ENCODE measurements at places on chromosomes 1 and 21.

GRCh38 chr1:97204468-97204867, 482.9 kb downstream of the PTBP2 start:
- no peak for DNase-seq

- DNase-seq: no peak
These were observed 2.4 kb downstream of the FCN3 start for GRCh38 chr1:27372022-27372807.

DNA sequence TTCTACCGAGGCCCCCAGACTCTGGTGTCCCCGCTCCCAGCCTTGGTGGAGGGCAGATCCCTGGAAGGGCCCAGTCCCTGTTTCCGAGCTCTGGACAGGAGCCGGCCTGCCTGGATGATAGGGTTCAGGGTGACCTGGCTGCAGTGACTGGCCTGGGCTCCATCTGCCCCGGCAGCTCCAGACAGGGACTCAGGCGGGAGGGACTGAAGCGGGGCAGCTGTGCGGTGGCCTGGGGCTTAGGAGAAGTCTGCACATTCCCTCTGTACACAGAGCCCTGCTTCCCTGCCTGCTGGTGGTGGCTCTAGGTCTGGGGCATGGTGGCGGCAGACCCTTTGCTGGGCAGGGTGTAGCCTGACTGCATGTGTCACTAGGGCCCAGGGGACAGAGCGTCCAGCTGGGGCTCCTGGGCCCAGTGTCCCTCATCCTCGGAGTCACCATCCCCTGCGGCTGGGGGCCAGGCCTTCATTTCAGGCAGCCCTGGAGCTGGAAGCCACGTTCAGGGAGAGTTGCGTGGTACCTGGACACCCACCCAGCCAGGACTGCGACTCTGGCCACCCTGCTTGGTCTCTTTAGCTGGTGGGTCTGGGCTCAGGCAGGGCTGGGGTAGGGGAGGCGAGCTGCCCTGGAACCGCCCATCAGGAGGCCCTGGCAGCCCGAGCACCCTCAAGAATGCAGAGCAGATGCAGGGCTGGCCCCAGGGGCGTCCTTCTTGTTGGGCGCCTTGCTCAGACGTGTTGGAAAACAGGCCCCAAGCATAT, 9.6 kb downstream of the ARHGEF16 start:
- DNase-seq: no peak

GRCh38 chr1:116904791-116905320, 4.9 kb upstream of the PTGFRN start:
- no peak for DNase-seq

DNA sequence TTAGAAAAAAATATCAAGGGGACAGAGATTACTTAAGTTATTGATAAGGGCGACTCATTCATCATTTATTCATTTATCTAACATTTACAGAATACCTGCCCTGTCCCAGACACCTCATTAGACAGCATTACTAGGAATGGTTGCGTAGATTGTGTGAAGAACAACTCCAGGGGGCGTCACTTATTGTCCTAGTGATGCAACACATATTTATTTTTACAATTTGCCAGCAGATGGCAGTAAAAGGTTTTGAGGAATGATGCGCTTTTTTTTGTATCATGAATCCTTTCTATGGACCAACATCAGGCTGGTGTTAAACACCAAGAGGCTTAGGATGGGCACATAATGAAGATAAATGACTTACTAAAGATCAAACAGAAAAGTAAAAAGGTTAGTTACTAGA, 5.5 kb downstream of the NCAM2 start:
- no peak for DNase-seq

- DNase-seq: no peak
These were observed 41.3 kb downstream of the CHRM3 start for GRCh38 chr1:239427712-239428111.

GRCh38 chr1:205095422-205095821, 11.2 kb upstream of the TMEM81 start:
- DNase-seq: no peak

DNA sequence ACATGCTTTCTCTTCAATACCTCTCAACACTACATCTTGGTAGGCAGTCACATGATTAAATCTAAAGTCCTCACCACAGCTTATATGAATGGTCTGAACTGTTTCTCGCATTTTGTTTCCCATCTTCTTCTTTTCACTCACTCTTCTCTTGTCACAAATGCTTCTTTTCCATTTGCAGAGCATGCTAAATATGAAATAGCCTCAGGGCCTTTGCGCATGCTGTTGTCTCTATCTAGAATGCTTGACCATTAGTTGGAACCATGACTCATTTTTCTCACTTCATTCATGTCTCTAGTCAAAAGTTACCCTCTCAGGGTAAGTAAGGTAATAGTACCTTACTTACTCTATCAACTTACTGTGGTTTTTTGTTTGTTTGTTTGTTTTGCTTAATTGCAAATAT, 239.7 kb downstream of the PTPRC start:
- DNase-seq: no peak

DNA sequence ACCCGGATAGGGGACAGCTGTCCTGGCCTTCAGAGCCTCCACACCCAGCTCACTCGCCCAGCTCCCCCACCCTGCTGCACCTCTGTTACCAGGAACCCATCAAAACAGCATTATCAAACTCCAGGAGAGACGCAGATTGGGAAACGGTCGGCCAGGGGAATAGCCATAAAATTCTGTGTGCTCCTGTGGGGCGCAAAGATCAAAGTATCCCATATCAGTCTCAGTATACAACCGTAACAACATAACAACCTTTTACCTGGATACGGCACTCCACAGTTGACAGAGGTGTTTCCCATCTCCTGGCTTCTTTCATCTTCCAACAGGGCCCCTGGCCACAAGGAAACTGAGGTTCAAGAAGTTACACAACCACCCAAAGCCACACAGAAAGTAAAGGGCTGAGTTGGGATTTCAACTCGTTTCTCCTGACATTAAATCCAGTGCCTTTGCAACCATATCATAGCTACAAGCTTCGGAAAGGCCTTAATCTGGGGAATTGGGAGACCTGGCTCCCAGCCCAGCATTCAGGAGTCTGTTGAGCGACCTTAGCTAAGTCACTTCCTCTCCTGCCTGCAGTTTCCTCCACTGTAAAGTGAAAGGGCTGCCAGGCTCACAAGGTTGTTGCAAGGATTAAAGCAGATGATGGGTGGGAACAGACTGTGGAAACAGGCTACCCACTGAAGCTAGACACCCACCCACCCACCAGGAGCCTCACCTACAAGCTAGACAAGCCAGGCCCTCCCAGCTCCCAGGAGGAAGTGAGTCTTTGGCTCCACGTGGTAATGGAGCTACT, 8.1 kb upstream of the EPHB2 start:
- no peak for DNase-seq

GRCh38 chr21:39651206-39651605, 38.5 kb downstream of the B3GALT5 start:
- DNase-seq: no peak

GRCh38 chr1:238562341-238562740, 671.6 kb upstream of the ZP4 start:
- DNase-seq: no peak

DNA sequence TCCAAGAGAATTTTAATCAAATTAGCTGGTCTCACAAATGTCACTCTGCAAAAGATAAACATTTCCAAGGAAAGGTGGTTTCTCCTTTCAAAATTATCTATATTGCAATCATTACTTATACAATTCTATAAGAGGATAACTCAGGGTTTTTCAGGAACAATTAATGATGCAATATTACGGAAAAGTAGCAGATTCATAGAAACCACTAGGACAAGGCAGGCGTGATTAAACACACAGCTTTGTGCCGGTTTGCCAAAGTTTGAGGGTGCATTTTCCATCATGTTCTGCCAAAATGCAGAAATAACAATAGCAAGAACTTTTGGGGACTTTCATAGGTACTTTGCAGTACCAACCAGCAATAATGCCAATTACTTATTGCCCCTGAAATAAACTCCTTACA, 605 bp downstream of the TNFRSF9 start:
- no peak for DNase-seq

DNA sequence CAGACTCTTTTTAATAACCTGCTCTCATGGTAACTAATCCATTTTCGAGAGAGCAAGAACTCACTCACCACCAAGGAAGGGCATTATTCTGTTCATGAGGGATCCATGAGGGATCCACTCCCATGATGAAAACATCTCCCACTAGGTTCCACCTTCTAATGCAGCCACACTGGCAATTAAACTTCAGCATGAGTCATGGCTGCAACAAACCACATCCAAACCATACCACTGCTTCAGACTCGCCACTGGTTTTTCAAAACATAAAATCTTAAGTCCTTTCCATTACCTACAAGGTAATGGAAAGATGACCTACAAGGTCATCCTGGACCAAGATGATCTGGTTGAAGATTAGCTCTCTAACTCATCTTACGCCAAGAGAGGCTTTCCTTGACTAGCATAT, 405.1 kb downstream of the VAV3 start:
- DNase-seq: no peak

DNA sequence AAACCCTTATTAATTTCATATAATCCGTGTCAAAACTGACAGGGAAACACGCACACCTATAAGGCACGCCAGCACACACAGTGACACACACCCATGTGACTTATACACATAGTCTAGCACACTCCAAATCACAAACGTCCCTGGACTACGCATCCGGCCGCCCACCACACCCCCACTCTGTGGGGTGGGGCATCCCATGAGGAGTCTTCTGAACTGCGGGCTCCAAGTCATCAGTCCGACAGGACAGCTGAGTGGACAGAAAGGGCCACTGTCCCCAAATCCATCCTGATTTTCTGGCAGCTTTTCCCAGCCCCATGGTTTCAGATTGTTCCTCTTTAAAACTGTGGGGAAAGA, 829 bp downstream of the PEA15 start:
- peak; percentile 22 for DNase-seq

GRCh38 chr1:54940042-54940441, 40.4 kb upstream of the TMEM61 start:
- no peak for DNase-seq

- DNase-seq: no peak
These were observed 6.9 kb downstream of the PAX7 start for GRCh38 chr1:18637511-18637960.

GRCh38 chr1:10772711-10773110, 23.7 kb downstream of the CASZ1 start:
- no peak for DNase-seq

GRCh38 chr1:65469889-65470340, 49.4 kb downstream of the LEPR start:
- no peak for DNase-seq

- no peak for DNase-seq
These were observed 740 bp downstream of the DSTYK start for GRCh38 chr1:205210756-205211168.

DNA sequence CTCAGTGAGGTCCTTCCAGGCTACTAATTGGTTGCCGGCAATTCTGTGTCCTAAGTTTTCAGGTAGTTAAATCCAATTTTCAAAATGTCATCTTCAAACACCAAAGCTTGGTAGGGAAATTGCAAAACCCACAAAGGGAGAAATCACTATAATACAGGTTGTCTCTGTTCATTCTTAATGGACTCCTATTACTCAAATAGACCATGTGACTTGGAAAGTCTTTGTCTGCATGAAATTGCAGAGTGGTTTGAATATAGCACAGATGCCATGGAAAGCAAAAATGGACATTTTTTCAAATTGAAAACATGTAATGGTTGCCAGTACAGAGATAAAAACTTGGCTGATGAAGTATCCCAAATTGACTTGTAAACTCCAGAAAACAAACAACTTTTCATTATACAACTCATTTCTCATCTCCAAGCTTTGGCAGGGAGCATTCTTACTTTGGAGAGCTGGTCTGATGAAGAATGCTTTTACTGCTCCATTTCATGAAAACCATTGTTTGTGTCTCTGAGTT, 169.5 kb upstream of the PKN2 start:
- DNase-seq: no peak

DNA sequence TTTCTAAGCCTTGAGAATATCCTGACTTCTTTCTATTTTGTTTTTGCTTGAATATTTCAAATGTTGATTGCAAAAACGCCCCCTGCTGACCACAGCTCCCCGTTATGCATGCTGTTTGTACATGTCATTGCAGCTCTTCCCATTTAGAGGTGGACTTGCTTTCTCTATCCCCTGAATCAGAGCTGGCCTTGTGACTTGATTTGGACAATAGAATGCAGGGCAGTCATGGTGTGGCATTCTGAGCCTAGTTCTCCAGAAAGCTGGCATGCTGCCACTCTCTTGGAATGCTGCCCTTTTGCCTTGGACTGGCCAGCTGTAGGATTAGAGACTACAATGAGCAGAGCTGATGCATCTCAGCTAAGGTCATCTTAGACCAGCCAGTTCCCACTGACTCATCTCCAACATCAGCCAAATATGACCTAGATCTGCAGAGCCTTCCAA, 1561.5 kb downstream of the MRPL39 start:
- no peak for DNase-seq

GRCh38 chr21:43809346-43809799, 20.0 kb downstream of the RRP1 start:
- DNase-seq: no peak
